CD4-positive, CD25-positive, alpha-beta regulatory T cell (primary cell): ENCODE measurements at places on chromosomes 2 and 18. TPM values are rescaled to one million over a fixed set of nuclear protein-coding genes. Genes with fewer than 3 reads are reported as not detected.

INHA gene
- not detected for total RNA-seq

DNA sequence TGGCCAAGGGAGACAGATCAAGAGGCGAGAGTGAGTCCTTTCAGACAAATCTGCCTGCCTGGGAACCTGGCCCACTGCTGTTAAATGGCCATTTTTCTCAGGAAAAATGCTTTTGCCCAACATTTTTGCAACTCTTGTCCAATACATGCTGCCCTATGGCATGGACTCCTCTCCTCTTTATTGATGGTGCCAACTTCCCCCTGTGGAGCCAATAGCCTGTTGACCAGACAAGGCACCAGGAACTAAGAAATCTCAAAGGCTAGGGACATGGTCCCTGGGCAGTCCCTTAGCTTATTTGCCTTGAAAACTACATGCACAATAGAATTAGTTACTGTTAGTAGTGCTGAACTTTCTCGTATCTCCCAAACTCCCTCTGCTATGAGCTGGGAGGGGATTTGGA is 91.8 kb upstream of the ACVR1C start:
- peaks cover 10% of the 10 kb centered on the region for H3K36me3 ChIP-seq
- no peak overlapping the region for H3K27ac ChIP-seq
- H3K27me3 ChIP-seq: no peaks in the 10 kb centered on the region
- H3K4me1 ChIP-seq: no peaks in the 10 kb centered on the region
- DNase-seq: no peak
- H3K4me3 ChIP-seq: no peak overlapping the region

SERPINB4 gene
- not detected for total RNA-seq

EHBP1 gene
- 25.6 TPM for total RNA-seq

- no peak overlapping the region for H3K4me3 ChIP-seq
- H3K4me1 ChIP-seq: no peaks in the 10 kb centered on the region
- no peak overlapping the region for H3K27ac ChIP-seq
- H3K36me3 ChIP-seq: no peaks in the 10 kb centered on the region
- no peak for DNase-seq
- peaks cover 3% of the 10 kb centered on the region for H3K27me3 ChIP-seq
These were observed 66.0 kb upstream of the FAM136A start for GRCh38 chr2:70367722-70368323.

DNA sequence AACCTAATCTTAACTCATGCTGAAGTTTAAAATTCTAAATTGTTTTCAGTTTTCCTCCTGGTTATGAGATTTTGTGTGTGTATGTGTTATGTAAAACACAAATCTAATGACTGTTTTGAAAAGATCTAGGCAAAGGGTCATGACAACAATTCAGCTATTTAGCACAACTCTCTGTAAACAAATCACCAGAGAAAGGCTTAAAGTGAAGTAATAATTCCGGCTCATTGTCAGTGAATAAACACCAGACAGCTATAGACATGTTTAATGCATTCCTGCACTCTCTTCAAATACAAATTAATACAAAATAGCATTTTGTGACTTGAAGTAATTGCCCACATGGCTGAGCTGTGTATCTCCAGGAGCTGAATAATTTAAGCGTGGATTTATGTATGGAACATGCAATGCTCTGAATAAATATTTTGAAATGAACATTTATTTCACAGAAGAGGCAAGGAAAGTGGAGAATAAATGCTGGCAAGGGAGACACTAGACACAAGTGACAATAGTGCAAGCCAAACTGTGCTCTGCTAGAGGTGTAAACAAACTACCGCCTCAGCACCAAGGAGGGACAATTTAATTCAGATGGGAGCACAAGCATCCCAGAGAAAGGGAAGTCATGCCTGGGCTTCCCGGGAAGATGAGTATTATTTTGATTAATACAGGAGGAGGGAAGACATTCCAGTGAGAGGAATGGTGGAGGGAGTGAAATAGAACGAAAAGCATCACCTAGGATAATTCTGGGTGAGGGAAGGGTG is 133.6 kb upstream of the XPO1 start:
- H3K4me1 ChIP-seq: peaks cover 8% of the 10 kb centered on the region
- H3K27me3 ChIP-seq: no peaks in the 10 kb centered on the region
- no peak for DNase-seq
- H3K36me3 ChIP-seq: no peaks in the 10 kb centered on the region
- H3K4me3 ChIP-seq: peak overlapping the region; percentile 79

PPP4R3B gene
- 81.5 TPM for total RNA-seq

DNA sequence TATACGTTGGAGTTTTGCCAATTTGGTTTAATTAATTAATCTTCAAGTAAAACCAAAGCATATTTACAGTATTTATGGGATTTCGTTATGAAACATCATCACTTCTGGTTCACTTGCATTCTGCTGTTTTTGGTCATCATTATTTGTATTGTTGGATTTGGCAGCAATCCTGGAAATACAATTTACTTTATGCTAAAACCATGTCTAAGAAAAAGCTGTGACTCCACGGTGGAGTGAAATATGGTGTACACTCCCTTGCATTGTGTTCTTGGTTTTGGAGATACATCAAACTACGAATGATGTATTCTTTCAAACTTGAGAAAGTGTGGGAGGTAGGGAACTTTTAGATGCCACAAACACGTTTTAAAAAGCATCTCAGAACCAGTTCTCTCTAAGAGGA is 106.4 kb downstream of the CTAGE1 start:
- H3K27me3 ChIP-seq: no peaks in the 10 kb centered on the region
- no peak overlapping the region for H3K27ac ChIP-seq
- H3K4me3 ChIP-seq: no peak overlapping the region
- H3K4me1 ChIP-seq: no peaks in the 10 kb centered on the region
- H3K36me3 ChIP-seq: no peaks in the 10 kb centered on the region

PASK gene
- total RNA-seq: 160 TPM
